ENCODE measurements at places on chromosomes 1 and 21.

GRCh38 chr1:205294175-205294917 lies 27.2 kb downstream of the NUAK2 start:
- no peak for DNase-seq

DNA sequence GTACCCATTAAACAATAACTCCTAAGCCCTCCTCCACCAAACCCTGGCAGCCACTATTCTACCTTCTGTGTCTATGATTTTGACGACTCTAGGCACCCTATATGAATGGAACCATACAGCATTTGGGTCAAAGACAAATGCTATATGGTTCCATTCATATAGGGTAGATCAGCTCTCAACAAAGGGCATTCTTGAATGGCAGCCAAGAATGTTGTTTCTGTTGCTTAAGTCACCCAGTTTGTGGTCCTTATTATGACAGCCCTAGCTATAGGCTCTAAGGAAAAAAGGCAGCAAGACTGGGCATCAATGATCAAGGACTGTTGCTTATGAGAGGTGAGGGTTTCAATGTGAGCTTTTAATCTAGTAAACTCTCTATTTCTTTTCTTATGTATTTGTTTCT lies 4.7 kb upstream of the SLC5A9 start:
- DNase-seq: no peak

- peak; percentile 34 for DNase-seq
These were observed 3.8 kb downstream of the ZNF672 start for GRCh38 chr1:248841702-248842395.

- no peak for DNase-seq
These were observed 30.4 kb downstream of the S100A10 start for GRCh38 chr1:151963288-151963687.

DNA sequence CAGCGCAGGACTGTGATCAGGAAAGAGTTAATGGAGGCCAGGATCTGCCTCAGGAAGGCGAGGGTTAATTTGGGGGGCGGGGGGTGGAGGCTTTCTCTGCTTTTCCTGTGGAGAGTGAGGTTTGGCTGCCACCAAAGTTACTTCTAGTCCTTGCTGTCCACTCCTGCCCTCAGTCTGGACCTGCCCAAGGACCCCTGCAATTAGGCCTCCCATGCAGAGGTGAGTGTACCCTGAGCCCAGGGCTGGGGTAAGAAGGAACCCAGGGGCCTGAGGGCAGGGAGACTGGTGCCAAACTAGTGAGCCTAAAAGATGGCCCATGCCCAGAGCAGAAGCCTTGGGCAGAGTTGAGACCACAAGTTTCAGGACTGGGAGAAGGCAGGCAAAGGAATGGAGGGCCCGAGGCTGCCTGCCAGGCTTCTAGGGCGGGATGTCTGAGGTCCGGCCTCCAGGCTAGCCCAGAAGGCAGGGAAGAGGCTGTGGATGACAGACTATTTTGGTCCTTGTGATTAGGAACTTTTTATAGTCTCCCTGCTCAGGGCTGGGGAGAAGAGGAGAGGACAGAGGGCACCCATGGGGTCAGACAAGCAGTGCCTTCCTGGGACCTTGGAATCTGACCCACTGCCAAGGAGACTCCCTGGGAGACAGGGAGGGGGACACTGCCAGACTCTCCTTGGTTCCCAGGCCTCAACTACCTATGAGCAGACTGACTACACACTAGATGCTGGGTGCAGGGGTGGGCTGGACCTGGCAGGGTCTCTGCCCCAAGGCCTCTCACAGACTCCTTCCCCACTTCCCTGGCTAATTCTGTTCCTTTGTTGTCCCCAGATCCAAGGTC lies at the start of gene FAM110D:
TSS of gene FAM110D (plus strand) at position 172 of the 835 bp plus-strand sequence. CDS start 2,213 bp downstream, outside the sequence.
- no peak for DNase-seq

GRCh38 chr1:37434292-37435225 lies 39.8 kb upstream of the ZC3H12A start:
- no peak for DNase-seq

All from epithelial cell of prostate (primary cell).